ENCODE measurements at places on chromosomes 6 and 20.

- DNase-seq = no peak
Measured at GRCh38 chr6:50071921-50072320, 22.2 kb upstream of the DEFB112 start.

DNA sequence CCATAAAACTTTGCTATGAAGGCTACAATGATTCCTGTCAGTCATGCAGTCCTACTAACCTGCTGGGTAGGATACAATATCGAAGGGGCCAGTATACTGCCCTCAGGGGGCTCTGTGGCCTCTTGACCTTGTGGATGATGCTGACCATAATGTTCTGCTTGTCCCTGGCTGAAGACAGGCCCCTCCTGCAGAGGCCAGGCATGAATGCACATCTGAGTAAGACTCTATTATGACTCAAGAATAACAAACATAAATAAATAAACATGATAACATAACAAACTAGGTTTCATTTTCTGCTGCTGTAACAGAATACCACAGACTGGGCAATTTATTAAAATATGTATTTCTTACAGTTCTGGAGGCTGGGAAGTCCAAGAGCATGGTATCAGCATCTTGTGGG is 44.0 kb upstream of the POU5F1 start:
- no peak for DNase-seq

DNA sequence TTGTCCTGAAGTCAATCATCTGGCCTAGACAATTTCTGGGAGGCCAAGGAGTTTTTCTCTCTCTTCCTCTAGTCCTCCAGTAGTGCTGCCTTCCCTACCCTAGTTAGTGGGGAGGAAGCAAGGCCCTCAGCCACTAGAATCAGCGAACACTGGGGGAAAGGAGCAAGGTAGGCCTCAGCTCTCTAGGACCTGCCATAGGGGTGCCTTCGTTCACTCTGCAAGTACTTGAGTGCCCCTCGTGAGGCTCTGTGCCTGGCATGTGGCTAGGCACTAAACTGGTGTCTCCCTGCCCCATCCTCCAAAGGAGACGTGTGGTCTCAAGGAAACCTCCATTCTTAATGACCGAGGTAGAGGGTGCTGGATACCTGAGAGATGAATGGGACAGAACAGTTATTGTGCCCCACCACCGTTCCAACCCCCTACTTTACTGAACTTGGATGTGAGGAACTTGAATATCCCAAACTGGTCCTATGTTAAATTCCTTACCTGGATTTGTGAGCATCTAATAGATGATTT is 1.1 kb downstream of the DEF6 start:
- DNase-seq = peak; percentile 12

- DNase-seq = no peak
Measured at GRCh38 chr6:85092226-85092625, 327.8 kb upstream of the TBX18 start.

- DNase-seq = peak; percentile 1
Measured at GRCh38 chr6:102488729-102489128, 1095.2 kb downstream of the GRIK2 start.

DNA sequence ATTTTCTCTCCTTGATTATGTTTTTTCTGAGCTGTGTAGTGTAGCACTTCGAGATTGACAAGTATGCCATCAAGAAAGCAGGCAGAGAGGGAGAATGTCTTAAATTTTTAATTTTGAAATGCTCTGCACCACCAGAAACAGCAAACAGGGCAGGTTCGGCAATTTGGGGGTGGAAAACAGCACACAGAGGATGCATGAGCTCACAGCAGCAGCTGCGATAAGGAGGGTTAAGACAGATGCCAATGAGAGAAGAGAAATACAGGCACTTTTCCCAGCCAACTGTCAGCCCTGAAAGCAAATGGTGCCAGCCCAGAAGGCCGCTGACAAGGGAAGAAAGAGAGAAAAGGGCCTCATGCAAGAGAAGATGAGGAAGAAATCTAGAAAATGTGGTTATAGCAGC is 15.1 kb upstream of the SNRPB2 start:
- no peak for DNase-seq

GRCh38 chr20:36173451-36173933 is 19.0 kb downstream of the EPB41L1 start:
- DNase-seq = peak; percentile 80

GRCh38 chr20:63456429-63457284 is 15.8 kb downstream of the KCNQ2 start:
- DNase-seq = no peak

DNA sequence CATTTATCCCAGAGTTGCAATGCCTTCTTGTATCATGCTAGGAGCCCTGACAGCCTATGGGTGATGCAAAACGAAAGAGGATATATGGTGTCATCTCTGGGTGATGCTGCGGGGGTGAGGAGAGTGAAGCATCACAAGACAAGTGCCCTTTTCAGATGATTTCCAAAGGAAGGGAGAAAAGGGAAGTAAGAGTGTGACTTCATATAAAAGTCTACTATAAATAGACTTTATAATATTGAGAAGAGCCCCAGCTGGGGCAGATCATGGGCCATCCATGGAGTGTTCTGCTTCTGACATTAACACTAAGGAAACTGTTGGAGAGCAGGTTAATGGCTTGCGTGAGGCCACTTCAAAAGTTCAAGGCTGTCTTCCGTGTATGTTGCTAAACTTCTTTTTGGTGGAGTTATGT is 4.4 kb downstream of the CD83 start:
- peak; percentile 99 for DNase-seq

- no peak for DNase-seq
Measured at GRCh38 chr20:63699466-63700198, 3.2 kb downstream of the TNFRSF6B start.

GRCh38 chr6:61867635-61868034 is 418.4 kb downstream of the KHDRBS2 start:
- no peak for DNase-seq

DNA sequence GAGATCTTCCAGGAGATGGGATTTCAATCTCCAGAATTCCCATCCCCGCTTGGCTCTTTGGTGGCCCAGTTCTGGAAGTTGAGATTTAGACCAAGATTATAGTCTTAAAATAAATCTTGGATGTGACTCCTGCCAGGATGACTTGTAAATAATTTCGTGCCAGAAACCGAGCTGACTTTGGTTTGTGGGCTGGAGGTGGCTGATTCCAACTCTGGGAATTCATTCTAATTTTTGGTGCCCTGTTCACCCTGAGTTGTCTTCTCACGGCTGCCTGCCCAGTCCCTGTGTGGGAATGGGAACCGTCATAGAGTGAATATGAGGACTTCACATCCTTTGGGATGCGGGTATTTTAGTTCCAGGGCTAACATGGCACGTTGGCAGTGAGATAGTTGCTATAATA is 64.8 kb downstream of the JARID2 start:
- DNase-seq = no peak

GRCh38 chr6:32807020-32807580 is 9.7 kb downstream of the HLA-DOB start:
- no peak for DNase-seq

- no peak for DNase-seq
Measured at GRCh38 chr6:300494-301198, 8.4 kb downstream of the DUSP22 start.

- no peak for DNase-seq
Measured at GRCh38 chr20:22974354-22974753, 60.8 kb upstream of the SSTR4 start.

DNA sequence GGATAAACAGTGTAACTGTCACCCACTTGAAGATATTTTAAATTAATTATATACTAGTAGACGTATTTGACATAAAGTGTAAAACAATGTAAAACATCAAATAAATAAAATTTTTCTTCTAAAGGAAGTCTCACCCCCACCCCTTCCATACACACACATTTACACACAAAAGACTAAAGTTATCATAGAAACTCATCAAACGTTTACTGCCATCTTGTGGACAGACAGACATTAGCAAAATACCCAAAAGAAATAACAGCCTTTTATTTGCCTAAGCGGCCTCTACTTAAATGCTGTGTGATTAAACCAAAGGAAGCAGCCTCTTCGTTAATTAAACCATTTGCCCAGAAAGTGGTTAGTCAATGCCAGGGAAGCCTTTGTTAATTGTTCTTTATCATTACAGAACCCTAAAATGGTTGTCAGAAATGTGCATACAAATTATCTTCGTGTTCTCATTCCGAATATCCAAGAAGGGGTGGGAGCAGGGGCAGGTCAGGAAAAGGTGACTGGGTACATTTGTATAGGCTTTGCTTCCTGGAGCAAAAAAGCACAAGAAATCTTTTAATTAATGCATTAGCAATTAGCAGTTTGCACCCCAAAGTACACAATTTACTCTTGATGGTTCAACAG is 176.2 kb upstream of the SASH1 start:
- peak; percentile 31 for DNase-seq

DNA sequence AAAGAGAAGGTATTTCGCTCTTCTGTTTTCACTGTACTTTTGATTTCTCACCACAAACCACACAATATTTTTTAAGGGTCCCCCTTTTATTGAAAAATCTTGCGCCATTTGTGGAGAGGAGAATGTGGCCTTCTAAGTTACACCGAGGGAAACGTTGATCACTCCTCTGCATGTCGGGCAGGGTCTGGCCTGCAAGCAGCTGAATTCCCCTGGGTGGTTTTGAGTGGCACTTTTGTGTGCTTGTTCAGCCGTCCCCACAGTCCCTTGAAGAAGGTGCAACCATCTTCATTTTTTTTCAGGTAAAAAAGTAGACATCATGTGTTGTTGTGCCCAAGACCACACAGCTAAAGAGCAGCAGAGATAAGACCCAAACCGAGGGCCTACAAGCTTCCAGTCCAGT is 6.1 kb downstream of the GPR31 start:
- DNase-seq = no peak

DNA sequence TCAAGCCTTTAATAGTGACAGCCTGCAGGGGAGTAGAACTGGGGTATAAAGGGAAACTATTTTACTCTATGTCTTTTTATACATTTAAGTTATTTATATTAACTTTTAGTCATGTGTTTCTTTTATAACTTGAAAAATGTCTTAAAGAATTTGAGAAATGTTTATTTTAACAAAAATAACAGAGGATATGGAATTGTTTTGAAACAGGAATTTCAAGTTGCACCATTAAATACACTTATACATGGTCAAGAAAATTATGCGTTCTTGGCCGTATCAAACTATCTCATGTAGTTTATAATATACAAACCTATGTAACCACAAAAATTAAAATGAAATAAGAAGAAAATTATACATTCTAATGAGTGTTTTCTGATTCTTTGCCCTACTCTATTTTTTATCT is 282.7 kb downstream of the GRIK2 start:
- DNase-seq = no peak

- no peak for DNase-seq
Measured at GRCh38 chr20:62516338-62516737, 40.5 kb upstream of the GATA5 start.

GRCh38 chr6:67886036-67886707 is 748.9 kb upstream of the ADGRB3 start:
- DNase-seq = no peak

DNA sequence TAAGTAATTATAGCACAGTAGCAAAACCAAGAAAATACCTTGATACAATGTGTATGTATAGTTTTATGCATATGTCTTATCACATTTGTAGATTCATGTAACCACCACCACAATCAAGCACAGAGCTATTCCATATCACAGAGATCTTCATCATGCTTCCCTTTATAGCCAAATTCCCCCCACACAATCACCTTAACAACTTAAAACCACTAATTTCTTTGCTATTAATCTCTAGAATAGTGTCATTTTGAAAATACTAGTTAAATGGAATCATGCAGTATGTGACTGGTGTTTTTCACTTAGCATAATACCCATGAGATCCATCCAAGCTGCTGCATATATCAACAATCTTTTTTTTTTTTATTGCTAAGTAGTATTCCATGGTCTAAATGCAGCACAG is 8.2 kb downstream of the HLA-DRA start:
- no peak for DNase-seq

GRCh38 chr6:166598441-166599138 is 12.1 kb upstream of the RAMACL start:
- DNase-seq = peak; percentile 42

- no peak for DNase-seq
Measured at GRCh38 chr6:90297115-90297866, 648 bp upstream of the BACH2 start.

DNA sequence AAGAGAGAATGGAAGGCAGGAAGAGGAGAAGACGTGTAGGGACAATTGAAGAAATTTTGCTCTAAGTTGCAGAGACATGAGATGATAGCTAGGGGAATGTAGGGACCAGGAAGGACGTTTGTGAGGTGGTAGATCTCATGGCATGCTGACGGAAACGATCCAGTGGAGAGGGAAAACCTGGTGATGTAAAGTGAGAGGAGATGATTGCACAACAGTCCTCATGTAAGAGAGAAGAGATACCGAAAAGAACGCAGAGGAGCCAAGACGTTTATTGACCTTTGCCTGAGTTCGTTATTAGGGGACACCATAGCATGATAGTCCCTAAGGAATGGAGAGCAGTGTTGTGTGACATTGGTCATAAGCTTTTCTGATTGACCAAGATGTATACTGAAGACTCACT is 55.3 kb downstream of the IGF2R start:
- no peak for DNase-seq

GRCh38 chr6:166582258-166582657 is 4.2 kb downstream of the RAMACL start:
- DNase-seq = no peak

- peak; percentile 64 for DNase-seq
Measured at GRCh38 chr6:5025911-5026819, 22.3 kb upstream of the RPP40 start.

DNA sequence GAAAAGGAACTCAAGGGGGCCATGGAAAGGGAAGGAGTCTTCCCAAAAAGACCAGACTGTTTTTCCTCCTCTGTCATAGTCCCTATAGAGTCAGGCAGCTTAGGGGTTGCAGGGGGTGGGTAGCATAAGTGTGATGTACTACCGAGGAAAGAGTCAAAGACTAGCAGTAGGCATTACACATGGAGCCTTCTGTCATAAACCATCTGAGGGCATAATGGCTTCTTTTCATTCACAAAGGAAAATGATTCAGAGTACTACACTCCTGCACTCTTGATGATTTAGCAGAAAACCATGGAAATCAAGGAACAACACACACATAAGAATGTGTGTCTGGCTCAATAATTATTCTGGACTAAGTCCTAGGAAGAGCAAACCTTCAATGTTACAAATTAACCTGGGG is 14.9 kb downstream of the PLN start:
- DNase-seq = no peak

GRCh38 chr6:3013486-3013885 is 13.8 kb downstream of the NQO2 start:
- peak; percentile 57 for DNase-seq

GRCh38 chr6:56328728-56329090 is 81.3 kb upstream of the COL21A1 start:
- no peak for DNase-seq
